ENCODE measurements at places on chromosomes 16 and 17.

DNA sequence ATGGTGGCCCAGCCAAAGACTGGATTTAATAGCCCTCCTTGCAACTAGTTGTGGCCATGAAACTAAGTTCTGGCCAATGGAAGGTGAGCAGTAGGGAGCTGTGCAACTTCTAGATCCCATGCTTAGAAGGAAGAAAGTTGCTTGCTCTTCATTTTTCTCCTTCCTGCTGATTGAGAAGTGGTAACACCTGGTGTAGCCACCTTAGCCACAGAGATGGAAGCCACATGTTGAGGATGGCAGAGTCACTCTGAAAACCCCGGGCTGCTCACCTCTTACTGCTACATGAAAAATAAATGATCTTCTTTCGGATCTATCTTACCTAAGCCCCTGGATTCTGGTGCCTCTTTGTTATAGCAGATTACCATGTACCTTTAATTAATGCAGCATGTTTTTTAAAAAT, 10.3 kb upstream of the ATP5MC1 start:
- DNase-seq: no peak

- peak; percentile 1 for DNase-seq
These were observed 7.1 kb downstream of the IRX5 start for GRCh38 chr16:54937671-54938211.

DNA sequence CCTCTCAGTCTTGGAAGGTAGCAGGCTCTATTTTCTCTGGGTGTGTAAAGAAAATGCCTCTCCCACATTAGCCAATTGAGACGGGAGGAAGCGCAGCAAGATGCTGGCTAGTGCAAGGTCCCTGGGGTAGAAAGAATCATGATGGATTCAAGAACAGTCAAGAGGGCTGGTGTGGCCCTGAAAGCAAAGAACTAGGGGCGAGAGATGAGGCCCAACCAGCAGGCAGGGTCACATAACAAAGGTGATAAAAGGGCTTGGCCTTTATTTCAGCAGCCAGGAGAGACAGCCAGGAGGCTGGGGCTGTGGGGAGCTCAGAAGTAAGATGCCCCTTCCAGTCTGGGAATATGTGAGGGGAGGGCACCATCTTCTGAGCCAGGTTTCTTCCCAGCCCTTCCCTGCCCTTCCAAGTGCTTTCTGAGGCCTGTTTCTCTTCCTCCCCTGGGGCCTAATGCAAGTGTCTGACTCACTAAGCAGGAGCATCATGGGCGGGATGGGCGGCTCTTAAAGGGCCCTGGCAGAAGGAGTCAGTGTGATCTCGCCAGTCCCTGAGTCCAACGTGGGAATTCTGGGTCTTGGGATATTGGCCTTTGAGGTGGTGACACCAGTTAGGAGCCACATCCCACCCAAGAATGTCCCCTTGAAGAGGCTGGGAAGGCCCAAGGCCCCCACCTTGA, 3.9 kb upstream of the NLRC5 start:
- DNase-seq: peak; percentile 83

DNA sequence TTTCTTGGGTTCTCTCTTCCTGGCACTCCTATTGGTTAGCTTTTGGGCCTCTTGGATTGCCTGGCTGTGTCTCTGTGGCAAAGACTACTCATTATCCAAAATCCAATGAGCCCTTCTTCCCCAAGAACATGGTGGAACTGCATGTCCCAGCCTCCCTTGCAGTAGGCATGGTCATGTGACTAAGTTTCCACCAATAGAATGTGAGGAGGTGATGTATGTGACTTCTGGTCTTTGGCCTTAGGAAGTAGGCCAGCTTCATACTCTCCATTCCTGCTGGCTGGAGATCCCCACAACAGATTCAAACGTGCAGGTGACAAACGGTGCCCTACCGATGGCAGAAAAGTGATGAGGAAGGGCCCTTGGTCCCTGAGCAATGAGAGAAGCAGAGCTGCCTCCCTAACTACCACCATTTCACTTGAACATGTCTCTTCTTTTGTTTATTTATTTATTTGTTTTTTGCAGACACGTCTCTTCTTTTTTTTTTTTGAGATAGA, 17.3 kb upstream of the SPN start:
- no peak for DNase-seq

DNA sequence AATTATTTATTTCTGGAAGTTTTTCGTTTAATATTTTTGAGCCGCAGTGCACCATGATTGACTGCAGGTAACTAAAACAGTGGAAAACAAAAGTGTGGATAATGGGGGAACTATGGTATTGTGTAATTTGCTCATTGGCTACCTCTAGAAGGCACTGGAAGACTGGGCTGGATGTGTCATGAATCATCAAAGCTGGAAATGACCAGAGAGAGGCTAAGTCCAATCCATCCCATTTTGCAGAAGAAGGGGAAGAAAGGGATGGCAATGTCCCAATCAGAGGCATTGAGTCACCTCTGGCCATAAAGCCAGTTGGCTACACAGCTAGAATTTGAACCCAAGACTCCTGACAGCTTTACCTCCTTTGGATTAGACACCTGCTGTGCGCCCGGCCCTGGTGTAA, 29.3 kb downstream of the GLP2R start:
- no peak for DNase-seq

DNA sequence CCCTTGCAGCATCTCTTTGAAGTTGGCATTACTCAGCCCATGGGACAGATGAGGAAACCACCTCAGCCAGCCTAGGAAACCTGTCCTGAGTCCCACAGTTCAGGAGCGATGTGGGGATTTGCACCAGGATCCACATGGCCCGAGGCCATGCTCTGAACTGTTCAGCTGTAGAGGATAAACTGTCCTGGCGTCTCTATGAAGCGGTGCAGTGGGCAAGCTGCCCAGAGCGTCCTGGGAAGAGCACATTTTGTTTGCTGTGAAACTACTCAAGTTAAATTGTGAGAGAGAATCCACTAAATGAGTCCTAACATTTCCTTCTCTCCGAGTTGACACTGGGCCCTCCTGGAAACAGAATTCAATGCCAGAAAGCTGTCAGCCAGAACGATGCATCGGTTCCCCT, 276.6 kb upstream of the TNRC6C start:
- DNase-seq: no peak

- DNase-seq: no peak
These were observed 33.4 kb downstream of the DCUN1D3 start for GRCh38 chr16:20866801-20867200.

DNA sequence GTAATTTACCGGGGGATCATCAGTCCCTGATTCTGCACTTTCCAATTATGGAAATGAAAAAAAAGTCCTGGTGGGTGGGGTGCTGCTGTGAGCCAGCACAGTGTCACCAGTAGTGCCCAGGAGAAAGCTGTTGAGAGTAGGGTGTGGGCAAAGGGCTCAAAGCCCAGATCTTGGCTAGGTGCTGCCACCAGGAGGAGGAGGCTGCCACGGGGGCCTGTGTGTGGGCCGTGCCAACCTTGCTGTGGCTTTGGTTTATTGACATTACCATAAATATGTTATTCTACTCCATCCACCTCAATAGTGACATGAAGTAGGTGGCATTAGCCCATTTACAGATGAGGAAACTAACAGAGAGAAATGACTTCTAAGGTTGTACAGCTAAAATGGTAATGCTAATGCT, 6.7 kb upstream of the PRPSAP2 start:
- DNase-seq: no peak

- no peak for DNase-seq
These were observed 6.2 kb downstream of the PRSS53 start for GRCh38 chr16:31082368-31083045.

DNA sequence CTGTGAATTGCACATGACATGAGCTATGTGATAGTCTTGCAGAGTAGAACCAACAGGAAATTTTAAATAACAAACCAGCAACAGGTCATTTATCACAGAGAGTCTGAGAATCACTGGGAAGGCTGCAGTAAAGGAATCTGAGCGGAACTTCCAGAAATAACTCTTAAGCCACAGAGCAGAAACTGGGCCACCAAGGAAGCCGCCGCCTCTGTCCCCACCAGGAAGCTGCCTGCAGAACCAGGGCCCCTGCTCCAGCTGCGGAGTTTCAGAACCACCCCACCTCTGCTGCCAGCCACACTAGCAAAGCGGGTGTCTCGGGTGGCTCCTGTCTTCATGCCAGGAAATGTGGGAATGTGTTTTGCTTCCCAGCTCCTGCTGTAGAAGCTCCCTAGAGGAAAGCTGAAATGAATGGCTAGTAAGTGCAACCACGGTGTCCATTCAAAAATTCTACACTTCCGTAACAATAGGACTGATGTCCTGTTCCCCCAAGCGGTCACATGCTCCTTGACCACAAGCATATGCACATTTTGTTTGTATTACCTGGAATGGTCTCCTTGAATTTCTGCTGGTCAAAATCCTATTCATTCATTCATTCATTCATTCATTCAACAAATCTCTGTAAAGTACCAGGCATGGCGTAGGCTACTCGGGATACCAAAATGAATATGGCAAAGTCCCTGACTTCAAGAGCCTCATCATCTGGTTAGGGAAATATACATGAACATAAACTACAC, 7.7 kb upstream of the ITPRIPL2 start:
- peak; percentile 53 for DNase-seq

GRCh38 chr16:336269-336668, 16.3 kb downstream of the AXIN1 start:
- DNase-seq: no peak

DNA sequence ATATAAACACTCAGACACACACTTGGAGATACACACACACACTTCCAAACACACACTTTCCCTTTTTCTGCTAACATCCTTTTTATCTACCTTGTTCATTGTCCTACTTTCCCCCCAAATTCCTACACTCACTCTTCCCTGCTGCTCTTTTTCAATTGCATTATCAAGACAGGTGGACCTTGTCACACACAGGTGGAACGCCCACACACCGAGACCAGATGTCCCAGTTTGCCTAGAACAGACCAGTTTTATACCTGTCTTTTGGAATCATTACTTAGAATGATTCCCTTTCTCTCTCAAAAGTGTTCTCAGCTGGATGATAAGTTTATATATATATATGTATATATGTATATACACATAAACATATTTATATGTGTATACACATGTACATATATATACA, 50.7 kb upstream of the ARHGAP44 start:
- no peak for DNase-seq

GRCh38 chr17:57666201-57666870, 78.8 kb downstream of the CCDC182 start:
- DNase-seq: no peak

GRCh38 chr16:75075688-75076268, 40.8 kb downstream of the LDHD start:
- no peak for DNase-seq

- no peak for DNase-seq
These were observed 3.3 kb downstream of the SLX4 start for GRCh38 chr16:3608069-3608468.

DNA sequence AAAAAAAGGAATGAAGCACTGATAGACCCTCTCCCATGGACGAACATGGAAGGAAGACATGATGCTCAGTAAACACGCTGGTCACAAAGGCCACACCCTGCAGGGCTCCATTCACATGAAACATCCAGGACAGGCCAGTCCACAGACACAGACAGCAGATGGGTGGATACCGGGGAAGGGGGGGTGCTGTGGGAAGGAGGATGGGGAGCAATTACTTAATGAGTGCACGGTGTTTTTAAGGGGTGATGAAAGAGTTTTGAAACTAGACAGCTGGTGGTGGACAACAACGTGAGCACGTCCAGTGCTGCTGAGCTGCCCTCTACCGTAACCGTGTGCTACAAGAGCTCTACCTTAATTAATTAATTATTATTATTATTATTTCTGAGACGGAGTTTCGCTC, 6.0 kb upstream of the SLC16A3 start:
- no peak for DNase-seq

DNA sequence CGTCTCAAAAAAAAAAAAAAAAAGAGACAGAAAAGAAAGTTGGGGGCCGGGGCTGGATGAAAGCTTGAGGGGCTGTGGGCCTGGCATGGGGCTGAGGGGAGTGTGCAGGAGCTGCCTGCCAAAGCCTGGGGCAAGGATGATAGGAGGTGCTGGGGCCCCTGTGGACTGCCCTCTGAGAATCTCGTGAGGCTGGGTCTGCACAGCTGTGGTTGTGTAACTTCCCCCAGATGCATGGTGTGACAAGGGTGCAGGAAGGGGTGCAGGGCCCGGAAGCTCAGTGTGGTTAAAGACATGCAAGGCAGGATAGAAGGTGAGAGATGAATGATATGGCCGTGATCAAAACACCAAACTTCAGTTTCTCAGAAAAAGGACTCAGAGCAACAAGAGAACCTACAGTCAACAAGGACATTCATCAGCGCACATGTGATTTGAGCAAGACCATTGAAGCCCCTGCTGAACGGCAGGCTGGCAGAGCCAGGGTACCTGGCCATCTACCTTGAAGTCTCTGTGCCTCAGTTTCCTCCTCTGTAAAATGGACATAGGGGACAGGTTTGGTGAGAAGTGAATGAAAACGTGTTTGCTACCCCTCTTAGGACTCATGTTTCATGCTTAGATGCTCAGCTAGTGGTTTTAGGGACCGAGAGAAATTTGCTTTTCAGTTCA, 9.6 kb downstream of the IL32 start:
- DNase-seq: no peak

DNA sequence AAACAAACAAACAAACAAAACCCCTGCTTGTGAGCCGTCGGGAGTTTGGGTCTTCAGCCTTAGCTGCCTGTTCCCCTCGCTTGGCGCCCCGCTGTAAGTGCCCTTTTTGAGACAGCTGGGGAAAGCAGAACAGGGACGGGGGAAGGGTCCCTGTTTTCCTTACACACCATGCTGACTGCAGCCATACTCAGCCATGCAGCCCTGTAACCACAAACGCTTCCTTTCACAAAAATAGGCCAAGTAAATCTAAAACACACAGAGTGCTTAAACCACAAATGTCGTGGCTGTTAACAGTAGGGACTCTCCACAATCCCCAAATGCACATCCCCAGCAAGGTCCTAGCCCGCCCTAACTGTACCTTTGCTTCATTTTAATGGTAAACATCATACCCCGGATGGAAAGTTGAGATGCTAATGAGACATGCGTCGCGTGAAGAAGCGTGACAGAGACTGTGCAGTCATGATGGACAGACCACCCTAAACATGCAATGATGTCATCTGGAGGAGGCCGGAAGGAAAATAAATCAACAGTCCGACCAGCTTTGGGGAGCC, 129.9 kb downstream of the MGAT5B start:
- DNase-seq: no peak

DNA sequence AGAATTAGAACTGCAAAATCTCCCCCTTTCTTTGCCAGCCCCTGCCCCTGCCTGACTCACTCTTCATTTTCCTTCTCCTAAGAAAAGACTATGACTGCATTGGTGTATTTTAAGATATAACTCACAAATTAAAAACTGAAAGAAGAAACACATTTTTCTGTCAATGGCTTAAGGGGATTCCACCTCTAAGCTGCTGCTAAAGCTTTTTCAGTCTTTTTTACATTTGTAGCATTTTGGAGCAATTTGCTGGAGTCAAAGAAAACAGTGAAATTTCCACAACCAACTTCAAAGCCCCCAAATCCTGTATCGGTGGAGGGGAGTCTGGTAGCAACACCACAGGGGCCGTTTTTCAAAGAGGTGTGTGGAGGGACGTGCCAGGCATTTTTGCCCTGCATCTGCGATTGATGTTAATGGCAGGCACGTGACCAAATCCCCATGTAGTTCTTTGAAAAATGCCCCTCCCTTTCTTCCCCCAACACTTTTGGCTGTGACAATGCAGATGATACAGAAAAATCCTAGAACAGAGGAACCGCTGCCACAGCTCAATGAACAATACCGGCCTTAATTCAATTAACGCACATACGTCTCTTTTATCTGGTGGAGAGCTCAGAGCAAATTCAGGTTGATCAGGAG, 28.5 kb downstream of the MAF start:
- no peak for DNase-seq
